ENCODE measurements at places on chromosomes 11 and 22.

DNA sequence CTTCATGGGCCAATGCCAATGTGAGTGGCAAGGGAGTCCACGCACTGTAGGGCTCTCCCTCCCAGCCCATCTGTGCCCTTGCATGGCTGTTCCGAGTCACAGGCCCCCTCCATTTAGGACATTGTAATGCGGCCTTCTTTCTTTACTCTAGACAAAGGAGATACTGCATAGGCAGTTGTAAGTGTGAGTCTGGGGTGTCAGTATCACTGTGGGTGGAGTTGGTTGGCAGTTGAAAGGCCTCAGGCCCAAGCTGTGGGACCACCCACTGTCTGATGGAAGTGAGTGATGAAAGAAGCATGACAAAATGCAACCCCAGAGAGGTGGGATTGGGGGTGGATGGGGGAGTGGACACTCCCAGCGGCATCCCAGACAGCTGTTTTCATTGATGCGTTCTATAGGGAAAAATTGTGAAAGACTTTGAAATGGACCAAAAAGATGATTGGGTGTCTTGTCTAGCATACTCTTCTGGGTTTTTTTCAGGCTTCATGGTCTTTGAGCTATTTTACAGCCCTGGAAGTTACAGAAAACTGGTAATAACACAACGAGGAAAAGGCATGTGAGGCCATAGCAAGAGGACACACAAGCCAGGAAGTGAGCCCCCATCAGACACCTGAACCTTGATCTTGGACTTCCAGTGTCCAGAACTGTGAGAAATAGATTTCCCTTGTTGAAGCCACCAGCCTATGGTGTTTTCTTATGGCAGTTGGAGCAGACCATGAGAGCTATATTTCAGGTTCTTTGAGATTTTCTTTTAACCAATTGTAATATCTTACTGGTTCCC is 114.6 kb downstream of the NECTIN1 start:
- no peak for DNase-seq

DNA sequence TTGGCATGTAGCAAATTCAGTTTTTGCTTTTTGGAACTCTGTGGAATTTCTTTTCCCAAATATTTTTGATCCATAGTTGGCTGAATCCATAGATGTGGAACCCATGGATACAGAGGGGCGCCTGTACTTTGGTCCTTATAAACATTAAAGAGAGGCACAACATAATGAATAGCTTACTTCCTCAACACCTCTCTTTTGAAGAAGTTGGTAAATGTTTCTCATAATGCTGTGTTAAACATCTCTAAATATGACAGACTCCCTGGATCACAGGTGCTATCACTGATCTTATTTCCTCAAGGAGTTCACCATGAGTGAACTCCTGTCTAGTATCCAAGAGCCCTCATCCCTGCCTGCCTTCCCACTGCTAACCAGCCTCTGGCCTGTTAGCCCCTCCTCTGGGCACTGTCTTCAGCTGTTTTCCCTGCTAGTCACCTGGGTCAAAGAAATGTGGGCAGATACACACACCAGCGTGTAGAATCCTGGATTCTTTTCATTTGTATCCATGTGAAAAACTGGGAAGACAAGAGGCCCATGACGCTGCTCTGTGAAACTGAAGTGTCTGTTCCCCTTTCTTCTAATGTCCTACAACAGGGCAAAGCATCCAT is 63.7 kb downstream of the HIRA start:
- no peak for DNase-seq

- no peak for DNase-seq
These were observed 483.0 kb downstream of the MN1 start for GRCh38 chr22:27318516-27318915.

- no peak for DNase-seq
These were observed 7.1 kb upstream of the LTO1 start for GRCh38 chr11:69682221-69682620.

- DNase-seq: no peak
These were observed 54.2 kb upstream of the GRAMD1B start for GRCh38 chr11:123375832-123376231.

Data from SW 1271 (cell line).